ENCODE measurements at places on chromosomes 13 and 19.
A peak's percentile ranks its signal among the peaks of the same experiment; 100 is the strongest.

DNA sequence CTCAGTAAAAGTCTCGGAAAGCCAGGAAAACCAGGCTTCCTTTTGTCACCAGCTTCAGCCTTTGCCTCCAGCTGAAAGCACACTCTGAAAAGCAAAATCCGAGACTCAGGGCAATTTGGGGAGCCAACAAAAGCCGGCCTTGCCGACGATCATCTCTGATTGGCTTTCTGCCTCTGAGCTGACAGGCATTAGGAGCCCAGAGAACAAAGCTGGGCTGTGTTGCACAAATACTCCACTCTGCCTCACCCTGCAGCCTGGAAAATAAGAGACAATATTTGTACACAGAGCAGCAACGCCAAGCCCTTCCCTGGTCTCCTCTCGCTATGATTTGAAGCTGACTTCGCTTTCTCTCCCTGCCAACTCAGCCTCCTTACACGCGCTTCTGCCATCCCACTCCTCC is 46.9 kb downstream of the CACNA1A start:
- DNase-seq: no peak

GRCh38 chr13:50599927-50600326 is 243.6 kb downstream of the DLEU7 start:
- DNase-seq: no peak

- DNase-seq: no peak
Observed at GRCh38 chr19:765179-765738, 14.3 kb downstream of the MISP start.

- no peak for DNase-seq
Observed at GRCh38 chr19:3319643-3320353, 46.6 kb upstream of the NFIC start.

DNA sequence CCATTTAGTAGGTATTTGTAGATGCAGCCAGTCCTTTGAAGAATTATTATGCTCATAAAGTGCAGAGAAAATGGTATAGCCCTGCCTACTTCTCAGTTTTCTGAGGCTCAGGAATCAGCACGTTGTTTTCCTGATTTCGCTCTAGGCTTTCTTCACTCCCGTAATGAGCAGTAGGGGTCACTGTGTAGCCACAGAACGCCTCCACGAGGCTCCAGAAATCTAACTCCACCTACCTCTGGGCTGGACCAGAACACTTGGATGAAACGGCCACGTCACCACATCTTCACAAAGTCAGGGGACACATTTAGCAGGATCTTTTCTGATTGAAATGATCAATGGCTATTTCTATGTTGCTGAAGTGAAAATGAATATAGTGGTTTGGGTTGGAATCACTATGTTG is 49.8 kb upstream of the GTF3A start:
- peak; percentile 88 for DNase-seq

GRCh38 chr19:44666852-44667556 is 4.3 kb upstream of the CEACAM19 start:
- no peak for DNase-seq
